ENCODE measurements at places on chromosomes 3 and 15.
A peak's percentile ranks its signal among the peaks of the same experiment; 100 is the strongest.

DNA sequence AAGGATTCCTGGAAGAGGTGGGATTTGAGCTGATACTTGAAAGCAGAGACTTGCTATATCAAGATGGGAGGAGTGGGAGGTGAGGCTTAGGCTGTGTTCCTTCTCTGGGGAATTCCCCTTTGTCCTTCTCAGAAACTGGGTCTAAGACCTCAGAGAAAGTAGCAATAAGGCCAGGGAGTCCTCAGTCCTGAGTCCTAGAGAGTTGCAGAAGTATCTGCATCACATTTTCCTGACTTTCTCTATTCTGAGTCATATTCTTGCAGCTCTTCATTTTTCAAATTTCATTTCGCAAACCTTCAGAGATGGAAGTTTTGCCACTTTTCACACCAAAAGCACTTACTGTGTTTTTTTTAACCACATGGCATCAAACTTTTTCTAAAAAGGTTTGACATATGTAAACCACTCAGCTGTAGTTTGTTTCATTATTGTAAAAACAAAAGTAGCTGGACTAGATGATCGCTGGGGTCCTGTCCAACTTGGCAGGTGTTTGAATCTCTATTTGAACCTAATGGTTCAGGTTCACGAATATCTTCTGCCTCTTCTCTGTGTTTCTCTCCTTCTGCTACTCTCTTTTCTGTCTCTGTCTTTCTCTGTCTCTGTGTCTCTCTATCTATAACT is 21.3 kb downstream of the COLQ start:
- DNase-seq = no peak

- peak; percentile 50 for DNase-seq
These were observed 594 bp upstream of the ICE2 start for GRCh38 chr15:60479361-60480110.

GRCh38 chr3:79809106-79809505 is 41.3 kb upstream of the ROBO1 start:
- DNase-seq = no peak

- no peak for DNase-seq
These were observed 96.6 kb downstream of the NSMCE3 start for GRCh38 chr15:29172742-29173725.

GRCh38 chr3:73007992-73008712 is 11.5 kb downstream of the PPP4R2 start:
- DNase-seq = no peak

DNA sequence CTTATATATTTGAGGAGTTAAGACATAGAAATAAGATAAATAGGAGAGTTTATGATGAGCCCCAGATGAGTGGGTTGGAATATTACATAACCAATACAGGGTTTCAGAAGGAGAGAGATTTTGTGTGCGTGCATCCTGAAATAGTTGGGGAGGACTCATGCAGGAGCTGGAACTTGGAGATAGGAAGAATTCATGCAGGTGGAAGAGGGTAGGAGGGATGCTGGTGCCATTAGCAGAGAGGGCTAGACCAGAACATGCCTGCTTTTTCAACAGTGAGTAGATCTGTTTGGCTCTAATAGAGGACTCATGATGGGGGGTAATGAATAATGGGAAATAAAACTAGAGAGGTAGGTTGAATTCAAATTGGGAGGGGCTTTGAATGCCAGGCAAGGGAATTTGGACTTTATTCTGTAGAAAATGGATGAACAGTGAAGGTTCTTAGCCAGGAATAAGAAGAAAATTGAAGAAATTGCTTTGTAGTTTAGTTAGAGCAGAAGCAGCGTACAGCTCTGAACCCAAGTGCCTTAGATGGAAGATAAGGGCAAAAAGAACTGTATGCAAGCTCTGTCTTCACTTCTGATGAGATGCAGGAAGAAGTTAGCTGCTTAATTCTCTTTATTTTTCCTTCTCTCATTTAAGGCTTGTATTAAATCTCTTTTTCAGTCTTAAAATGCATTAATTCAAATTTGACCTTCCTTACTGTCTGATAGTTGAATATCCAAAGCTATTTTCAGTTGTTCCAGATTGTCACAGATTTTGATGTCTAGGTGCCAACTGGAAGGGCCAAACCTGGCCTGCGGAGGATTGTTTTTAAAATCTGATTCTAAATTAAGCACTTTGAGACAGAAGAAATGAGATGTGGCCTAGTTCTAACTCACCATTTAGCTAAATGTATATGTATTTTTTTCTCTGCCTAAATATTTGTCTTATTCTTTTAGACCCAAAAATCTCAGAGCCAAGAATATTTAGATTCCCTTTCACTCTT is 86.3 kb downstream of the PPM1L start:
- no peak for DNase-seq

DNA sequence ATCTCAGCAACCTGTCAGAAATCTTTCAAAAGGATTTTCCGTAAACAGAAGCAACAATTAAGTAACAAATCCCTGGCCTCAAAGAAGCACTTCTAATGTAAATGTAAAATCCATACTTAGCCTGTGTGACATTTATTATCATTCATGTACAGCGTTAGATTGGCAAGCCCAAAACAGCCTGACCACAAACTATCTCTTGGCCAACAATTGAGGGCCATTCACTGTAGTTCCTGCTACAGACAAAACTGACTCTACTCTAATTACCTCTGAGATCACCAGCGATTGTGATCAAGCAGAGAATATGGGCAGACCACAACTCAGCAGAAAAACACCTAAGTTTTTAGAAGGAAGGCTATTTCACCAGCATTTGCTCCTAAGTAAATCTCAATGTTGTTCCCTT is 9.2 kb downstream of the SHQ1 start:
- DNase-seq = no peak
